ENCODE measurements at places on chromosomes 4 and X.

DNA sequence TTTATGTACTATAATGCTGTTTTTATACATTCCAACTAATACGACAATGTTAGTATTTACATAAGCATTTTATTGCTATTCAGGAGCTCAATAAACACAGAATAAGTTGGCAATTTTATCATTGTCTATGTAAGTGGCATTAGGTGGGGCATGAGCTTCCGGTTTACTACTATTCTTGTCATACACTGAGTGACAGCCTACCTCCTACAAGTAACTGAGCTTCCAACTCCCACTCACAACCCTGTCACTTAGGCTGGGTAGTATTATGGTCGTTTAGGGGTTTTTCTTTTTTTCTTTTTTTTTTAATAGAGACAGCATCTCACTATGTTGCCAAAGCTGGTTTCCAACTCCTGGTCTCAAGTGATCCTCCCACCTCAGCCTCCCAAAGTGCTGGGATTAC, 7.4 kb downstream of the PPID start:
- no peak for DNase-seq

DNA sequence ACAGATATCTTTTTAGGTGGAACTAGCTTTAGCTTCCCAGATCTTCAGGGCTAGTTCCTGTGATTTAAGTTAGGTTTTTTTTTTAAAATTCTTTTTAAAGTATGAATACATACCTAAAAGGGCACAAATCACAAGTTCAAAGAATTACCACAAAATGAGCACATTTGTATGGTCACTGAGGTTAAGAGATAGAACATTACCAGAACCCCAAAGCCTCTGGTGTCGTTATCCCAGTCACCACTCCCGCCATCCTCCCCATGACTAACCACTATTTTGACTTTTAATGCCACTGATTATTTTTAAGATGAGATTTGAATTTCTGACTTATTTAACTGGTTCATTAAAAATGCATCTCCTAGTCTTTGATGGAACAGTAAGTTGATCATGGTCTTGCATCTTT, 5.4 kb downstream of the PGK1 start:
- DNase-seq, result no peak

DNA sequence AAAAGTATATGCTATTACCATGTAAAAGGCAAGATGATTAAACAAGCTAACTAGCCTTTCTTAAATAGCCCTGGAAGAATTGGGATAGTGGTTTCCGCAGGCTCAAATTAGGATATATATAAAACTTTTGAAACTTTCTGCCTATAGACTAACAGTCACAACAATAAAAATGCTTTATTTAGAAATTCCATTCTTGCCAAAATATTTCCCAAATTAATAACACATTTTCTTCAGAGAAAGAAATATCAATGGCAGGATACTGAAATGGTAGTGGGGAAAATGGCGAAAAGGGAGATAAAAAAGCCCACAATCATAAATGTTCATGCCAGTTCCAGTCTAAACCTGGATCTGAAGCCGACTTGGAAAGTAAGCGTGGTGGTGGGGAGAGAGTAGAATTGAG, 56.0 kb downstream of the MAD2L1 start:
- no peak for DNase-seq

DNA sequence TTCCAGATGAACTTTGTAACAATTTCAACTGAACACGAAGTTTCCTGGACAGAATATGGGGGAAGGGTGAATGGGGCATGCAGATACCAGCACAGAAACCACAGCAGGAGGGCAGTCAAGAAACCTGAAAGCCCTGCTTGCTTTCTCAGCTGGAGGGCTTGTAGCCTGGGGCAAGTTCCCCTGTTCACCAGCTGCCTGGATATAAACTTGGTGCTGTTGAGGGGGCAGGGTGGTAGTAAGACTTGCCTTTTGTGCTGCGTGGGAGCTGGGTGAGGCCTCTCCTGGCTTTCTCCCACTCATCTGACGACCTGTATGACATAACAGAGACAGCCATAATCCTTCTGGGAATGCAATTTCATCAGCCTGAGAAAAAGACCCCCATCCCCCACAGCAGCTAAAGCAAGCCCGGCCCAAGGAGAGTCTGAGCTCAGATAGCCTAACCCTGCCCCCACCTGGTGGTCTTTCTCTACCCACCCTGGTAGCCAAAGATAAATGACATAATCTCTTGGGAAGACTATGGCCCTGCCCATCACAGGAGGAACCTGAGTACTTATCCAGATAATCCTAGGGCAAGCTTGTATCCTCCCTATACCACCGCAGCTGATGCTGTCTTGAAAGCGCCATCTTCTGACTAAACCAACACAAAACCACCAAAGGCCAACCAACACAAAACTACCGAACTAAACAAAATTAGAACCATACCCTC, 234.3 kb downstream of the LAS1L start:
- no peak for DNase-seq

- no peak for DNase-seq
Observed at GRCh38 chr4:165986956-165987698, 114.1 kb downstream of the TLL1 start.

- DNase-seq, result no peak
Observed at GRCh38 chr4:95051702-95052020, 293.9 kb downstream of the BMPR1B start.

DNA sequence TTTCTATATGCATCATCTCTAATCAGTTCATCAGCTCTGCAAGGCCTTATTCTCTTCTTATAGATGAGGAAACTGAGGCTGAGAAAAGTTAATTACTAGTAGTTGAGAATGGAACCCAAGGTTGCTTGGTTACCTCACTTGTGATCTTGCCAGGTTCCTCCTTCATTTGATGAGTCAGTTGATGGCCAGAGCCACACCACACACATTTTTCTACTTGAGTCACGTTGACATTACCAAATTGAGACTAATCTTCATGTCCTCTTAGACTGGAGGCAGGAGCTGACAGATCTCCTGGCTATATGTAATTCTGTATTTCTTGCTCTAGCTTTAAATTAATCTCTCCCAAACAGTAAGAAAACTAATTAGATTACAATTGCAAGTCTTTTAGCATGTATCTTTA, 428.4 kb downstream of the AFF2 start:
- no peak for DNase-seq

DNA sequence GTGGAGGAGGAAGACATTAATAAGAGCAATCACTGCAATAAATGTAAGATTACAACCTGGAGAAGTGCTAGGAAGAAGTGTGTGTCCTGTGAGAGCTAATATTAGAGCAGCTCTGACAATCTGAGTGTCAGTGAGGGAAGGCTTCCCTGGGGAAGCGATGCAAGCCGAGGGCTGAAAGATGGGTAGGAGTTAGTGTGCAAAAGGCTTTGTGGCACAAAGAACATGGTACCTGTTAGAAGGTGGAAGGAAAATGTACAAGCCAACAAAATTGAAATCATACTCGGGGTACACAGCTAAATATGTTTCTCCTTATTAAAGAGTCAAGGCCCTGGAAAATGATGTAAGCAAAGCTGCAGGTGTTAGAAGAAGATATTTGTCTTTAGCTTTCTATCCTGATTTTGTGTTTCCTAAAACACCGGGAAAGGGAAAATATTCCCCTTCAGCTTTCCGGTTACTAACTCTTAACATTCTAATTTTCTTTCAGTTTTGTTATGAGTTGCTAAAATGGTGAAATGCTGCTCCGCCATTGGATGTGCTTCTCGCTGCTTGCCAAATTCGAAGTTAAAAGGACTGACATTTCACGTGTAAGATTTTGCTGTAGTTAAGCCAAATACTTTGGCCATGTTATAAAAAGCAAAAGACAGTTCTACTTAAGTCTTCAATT, 808 bp downstream of the THAP6 start:
- DNase-seq, result no peak

DNA sequence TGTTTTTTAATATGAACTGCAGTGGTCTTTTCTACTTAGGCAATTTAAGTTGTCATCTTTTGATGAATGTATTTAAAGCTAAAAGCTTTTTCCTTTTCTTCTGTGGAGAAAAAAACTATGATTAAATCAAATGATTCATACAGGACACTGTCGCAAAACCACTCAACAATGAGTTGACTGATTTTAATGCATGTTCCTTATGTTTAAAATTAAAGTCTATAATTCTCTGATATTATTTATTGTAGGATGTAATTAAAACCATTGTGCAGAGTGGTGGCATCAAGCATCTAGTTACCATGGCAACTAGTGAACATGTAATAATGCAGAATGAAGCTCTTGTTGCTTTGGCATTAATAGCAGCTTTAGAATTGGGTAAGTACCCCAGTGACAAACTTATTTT, 172.5 kb downstream of the RAP1GDS1 start:
- DNase-seq, result no peak

GRCh38 chrX:10130354-10130753, 26.4 kb upstream of the CLCN4 start:
- no peak for DNase-seq

GRCh38 chr4:26058537-26058936, 144.5 kb downstream of the SMIM20 start:
- DNase-seq, result no peak

DNA sequence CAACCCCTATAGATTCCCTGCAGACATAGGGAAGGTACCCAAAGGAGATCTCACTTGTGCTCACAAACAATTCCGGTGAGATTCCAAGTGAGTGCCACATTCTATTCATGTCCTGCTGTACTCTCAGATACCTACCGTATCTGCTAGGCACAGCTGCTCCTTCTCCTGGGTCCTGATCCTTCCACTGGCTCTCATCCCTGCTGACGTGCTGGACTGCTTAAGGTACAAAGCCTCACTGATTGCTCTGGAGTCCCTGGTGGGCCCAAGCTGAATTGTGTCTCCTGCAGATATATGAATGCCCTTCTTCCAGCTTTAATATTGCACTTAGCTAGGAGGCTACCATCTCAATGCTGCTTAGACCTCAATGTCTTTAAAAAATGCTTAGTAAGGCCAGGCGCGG, 2.4 kb downstream of the TCEAL1 start:
- no peak for DNase-seq

GRCh38 chr4:181479141-181479540, 764.1 kb upstream of the TENM3 start:
- DNase-seq, result no peak

- DNase-seq, result no peak
Observed at GRCh38 chr4:79827283-79827682, 245.7 kb downstream of the ANTXR2 start.

- DNase-seq, result no peak
Observed at GRCh38 chr4:98746530-98746929, 88.1 kb upstream of the TSPAN5 start.

DNA sequence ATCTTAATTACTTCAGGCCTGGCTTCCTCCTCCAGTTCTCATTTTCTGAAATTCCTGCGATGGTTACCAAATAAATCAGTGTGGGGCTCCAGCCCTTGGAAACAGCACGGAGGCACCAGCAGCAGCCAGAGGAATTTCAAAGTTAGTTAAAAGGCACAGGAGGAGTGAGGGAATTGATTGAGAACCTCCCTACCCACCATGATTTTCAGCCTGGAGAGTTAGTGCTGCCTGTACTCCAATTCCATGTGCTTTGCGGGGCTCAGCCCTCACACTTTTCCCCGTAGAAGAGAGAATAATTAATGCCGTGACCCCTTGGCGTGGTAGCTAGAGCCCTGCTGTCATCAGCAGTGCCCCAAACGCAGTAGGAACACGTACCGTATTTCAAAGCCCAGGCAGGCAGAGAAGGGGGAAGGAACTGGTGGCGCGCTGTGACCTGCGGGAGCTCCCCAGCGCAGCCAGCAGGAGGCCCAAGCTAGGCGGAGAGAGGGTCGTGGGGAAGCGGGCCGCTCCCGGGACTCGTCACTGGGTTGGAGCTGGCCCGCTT, 84.0 kb upstream of the IGFBP7 start:
- no peak for DNase-seq

GRCh38 chr4:40458109-40458508, 123.0 kb downstream of the CHRNA9 start:
- DNase-seq, result no peak

DNA sequence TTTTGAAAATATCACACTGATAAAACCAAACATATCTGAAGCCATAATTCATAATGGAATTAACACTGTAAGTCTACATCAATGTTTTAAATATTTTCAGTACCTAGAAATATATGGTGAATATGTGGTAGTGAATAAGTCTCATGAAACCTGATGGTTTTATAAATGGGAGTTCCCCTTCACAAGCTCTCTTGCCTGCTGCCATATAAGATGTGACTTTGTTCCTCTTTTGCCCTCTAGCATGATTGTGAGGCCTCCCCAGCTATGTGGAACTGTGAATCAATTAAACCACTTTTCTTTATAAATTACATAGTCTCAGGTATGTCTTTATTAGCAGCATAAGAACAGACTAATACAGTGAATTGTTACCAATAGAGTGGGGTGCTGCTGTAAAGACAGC, 536.8 kb upstream of the GALNT7 start:
- no peak for DNase-seq

DNA sequence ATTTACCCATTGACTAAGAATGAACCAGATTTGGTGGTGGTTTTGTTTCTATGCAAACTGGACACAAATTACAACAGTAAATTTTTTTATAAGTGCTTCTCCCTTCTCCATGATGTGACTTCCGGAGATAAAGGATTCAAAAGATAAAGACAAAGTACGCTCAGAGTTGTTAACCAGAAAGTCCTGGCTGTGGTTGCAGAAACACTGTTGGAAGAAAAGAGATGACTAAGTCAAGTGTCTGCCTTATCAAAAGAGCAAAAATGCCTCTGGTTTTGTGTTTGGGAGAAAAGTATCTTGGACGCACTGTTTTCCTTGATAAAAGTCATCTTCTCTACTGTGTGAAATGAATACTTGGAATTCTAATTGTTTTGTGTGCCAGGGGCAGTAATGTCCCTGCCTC, 213.4 kb downstream of the GC start:
- no peak for DNase-seq

DNA sequence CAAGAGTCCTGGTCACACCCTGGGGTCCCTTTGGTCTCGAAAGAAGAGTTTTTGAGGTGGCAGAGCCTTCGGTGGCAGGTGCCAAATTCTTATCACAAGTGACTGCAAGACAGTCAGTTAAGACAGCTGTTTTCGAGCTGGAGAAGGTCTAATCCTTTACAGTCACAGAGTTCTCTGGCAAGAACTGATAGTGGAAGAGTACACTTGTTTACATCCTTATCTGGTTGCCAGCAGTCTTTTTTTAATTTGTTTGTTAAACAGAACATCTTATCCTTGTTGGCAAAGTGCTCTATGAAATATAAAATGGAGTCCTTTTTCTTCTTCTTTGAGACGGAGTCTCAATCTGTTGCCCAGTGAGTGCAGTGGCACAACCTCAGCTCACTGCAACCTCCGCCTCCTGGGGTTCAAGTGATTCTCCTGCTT, 50.4 kb upstream of the ELOVL6 start:
- DNase-seq, result no peak

DNA sequence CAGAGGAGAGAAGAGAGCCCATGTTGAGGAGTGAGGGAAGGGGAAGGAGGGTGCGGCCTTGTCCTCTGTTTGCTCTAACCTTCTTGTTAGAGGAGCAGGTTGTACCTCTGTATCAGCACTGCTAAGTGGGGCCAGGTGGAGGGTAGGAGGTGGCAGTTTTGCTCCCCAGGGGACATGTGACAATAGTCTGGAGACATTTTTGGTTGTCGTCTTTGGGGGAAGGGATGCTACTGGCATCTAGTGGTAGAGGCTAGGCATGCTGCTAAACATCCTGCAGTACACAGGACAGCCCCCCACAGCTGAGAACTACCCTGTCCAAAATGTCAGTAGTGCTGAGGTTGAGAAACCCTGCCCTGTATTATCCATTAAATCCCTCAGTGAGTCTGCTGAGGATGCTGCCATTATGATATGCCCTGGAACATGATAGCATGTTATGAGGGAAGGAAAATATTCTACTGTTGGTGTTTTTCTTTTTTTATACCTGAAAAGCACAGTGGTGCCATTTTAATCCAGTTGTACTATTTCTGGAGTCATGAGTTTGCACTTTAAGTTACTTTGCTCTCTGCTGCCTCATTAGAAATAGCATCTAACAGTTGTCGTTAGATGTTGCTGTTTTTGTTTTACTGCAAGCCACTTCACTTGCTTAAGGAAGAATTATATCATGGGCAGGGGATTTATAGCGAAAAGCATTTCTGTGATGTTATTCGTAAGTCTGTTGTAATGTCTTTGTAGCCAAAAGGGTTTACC, 90.6 kb downstream of the LRP2BP start:
- DNase-seq, result no peak

Measured in stimulated activated CD8-positive, alpha-beta memory T cell treated with anti-CD3 and anti-CD28 coated beads, Interleukin-2, amount 100 ng/mL, for 48 hours (primary cell).